ENCODE measurements at places on chromosomes 4 and X.
A peak's percentile ranks its signal among the peaks of the same experiment; 100 is the strongest.

GRCh38 chrX:8179656-8180055 lies 8.6 kb upstream of the VCX2 start:
- DNase-seq: no peak

GRCh38 chr4:186298031-186298647 lies 32.1 kb downstream of the F11 start:
- no peak for DNase-seq

DNA sequence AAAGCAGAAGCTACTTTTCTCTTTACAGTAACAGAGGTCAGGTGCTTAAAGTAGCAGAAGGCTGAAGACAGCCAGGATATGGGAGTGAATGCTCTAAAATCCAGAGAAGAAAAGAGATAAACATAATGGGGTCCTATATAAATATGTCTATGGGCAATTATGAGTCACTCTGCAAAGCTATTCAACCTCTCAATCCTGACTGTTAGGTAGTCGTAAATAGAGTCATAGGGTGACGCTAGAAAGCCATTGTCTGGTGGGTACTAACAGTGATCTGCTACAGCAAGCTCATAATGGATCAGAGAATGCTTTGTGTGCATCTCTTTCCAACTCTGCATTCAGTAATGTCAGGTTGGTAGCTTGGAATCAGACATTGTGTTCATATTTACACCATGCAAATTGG lies 53.5 kb upstream of the PDE5A start:
- no peak for DNase-seq

DNA sequence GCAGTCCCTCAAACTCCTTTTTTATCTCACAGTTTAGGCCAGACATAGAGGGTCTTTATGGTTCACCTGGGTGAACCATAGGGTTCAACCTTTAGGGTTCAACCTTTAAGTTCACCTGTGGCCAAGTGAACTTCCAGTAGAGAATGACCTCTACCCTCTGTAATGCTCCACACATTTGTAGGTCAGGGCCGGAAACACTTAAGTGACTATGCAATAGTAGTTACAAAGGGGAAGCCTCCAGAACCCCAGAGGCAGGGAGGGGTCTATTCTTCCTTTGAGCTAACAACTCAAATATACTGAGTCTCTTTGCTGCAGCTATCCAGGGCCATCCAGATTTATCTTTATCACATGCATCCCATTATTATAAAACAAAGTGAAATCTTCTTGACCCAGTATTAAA lies 100.0 kb downstream of the LARP1B start:
- DNase-seq: no peak

- DNase-seq: no peak
Observed at GRCh38 chr4:63965875-63966274, 443.4 kb downstream of the TECRL start.

- no peak for DNase-seq
Observed at GRCh38 chr4:82790060-82790660, 8.4 kb downstream of the SCD5 start.

- no peak for DNase-seq
Observed at GRCh38 chr4:10188400-10189004, 71.9 kb upstream of the WDR1 start.

GRCh38 chr4:111628437-111628836 lies 516.8 kb upstream of the FAM241A start:
- DNase-seq: no peak

DNA sequence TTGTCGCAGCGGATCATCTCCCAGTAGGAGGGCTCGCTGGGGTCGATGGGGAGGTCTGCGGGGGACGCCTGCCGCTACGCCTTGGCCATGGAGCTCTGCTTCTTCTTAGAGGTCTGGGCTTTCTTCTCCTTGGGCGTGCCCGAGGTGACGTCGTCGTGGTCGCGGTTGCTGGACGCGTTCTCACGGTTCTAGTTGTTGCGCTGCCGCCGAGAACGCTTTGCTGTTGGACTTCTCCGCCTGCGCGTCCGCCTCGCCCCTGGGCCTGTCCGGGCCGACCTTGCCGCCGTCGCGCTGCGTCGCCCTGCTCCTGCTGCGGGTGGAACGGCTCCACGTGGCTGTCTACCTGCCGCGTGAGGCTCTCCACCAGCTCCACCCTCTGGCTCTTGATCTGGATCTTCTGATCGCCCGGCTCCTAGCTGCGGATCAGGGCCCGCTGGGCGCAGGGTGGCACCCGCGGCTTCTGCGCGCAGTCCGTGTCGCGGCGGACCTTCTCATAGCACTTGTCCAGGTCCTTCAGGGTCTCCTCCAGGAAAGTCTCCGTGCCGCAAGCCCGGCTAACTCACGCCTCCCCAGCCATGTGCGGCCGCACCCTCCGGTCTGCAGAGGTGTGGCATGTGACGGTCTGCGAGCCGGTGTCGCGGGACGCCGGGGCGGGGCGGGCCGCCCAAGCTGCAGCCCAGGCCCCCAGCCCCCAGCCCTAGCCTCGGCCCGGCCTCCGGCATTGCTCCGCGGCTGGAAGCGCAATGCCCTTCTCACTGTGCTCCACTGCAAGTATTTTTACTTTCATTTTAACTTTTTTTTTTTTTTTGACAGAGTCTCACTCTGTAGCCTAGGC lies 40.5 kb upstream of the OGT start:
- no peak for DNase-seq

DNA sequence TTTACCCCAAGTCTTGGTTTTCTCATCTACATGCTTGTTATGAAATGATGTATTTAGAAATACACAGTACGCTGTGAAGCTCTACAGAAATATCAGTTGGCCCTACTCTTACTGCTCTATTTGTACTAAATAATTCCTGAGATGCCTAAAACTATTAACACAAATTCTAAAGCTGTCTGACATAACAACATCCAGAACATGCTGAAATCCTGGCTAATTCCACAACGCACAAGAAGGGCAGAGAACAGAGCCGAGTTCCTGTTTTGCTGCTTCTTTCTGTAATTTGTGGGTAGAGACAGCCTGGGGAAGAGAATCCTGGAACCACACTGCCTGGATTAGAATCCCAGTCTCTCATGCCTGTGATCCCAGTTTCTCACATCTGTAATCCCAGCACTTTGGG lies 59.0 kb downstream of the ZNF827 start:
- no peak for DNase-seq

DNA sequence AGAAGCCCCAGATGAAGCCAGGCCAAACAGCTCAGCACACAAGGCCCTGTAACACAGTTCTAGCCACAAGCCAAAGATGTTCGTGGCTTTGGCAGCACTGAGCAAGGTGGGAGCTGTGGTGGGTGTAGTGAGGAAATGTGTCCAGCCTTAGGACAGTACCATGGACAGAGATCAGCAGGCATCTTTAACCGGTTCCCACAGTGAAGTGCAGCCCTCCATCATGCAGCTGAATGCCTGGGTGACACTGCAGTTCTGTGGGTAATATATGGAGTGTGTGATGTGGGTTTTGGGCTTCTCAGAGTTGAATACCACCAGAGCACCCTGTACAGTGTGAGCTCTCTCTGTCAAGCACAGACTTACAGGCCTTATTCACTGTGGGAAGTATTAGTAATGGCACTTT lies 6.0 kb upstream of the NEXMIF start:
- no peak for DNase-seq

DNA sequence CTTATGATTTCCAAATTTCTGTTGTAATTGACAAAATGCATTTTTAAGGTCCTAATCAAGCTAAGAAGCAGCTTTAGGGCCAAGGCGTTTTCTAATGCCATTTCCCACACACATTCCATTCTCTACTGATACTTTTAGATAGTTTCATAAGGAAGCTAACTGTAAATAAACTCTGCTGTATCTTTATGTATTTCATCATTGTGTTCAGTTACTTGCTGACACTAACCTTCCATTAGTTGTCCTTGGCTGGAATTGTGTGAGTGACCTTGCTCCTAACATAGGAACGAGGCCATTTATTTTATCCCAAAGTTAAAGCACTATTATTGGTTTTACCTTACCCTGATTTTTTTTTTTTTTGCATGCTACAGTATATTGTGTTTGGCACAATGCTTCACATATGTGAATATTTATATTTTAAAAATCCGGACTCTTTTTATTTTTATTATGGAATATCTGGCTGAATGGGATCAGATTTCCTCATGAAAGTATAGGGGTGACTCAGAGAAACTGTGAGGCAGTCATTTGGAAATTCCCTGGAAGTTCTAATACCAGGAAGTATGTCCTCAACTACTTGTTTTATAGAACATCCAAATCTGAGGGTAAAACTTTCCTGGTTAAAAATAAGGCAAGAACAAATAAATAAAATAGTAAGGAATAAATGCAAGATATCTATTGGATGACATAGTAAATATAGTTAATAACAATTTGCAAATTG lies 62.7 kb upstream of the SORBS2 start:
- DNase-seq: no peak

DNA sequence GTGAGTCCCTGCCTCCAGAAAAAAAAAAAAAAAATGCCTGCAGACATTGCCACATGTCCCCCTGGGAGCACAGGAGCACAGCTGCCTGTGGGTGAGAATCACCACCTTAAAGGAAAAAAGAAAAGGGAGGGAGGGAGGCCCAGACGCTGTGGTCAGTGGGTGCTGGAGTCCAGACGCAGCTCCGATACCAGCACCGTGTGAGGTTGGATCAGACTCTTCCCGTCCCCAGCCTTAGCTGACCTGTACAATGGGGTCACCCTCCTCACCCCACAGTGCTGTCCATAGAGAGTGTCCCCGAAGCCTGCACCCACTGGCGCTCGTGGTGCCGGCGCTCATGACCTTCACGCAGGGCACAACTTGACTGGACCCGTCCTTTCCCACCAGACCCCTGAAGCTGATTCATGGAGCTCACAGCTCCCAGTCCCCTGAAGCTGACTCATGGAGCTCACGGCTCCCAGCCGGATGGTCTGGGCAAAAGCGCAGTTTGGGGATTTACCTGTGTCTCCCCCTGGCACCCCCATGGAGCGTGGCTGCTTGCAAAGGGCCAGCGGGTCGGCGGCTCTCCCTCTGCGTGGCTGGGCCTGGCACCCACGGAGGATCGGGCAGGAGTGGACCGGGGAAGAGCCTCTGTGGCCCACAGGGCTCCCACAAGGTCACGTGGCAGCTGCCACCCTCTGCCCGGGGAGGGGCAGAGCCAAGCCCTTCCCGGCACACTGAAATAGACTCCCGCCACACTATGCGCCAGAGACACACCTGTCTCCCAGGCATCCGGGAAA lies 31.4 kb downstream of the ABLIM2 start:
- peak; percentile 37 for DNase-seq

DNA sequence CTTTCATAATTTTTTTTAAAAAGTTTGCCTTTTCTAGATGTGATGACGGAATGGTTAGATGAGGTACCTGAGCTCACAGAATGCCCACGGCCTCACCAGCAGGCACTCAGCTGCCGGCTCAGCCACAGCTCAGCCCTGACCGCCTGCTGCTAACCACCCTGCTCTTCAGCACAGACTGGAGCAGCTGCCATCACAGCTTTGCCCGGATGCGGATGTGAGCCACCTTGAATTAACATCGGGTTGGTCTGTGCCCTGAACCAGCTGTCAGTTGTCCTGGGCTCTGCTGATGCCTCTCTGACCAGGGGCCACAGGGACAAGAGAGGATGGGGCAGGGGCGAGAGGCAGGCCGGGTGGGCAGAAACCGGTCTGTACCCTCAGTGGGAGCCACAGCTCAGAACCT lies 93.3 kb downstream of the HMX1 start:
- DNase-seq: no peak

DNA sequence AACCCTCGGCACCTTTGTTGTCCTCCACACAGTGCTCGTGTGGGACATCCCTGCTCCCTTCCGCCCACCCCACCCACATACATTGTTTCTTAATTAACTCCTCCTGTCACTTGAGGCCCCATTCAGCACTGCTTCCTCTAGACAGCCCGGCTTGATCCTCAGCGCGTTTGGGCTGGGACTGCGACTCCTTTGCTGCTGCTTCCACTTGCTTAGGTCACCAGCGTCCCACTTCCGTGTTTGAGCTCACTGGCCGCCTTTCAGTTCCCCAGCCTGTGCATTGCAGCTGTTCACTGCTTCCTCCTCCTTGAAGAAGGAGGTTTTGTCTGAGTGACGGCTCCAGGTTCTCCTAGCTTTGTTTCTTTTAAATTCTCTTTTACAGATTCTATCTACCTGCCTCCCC lies 16.1 kb downstream of the RNF4 start:
- no peak for DNase-seq

DNA sequence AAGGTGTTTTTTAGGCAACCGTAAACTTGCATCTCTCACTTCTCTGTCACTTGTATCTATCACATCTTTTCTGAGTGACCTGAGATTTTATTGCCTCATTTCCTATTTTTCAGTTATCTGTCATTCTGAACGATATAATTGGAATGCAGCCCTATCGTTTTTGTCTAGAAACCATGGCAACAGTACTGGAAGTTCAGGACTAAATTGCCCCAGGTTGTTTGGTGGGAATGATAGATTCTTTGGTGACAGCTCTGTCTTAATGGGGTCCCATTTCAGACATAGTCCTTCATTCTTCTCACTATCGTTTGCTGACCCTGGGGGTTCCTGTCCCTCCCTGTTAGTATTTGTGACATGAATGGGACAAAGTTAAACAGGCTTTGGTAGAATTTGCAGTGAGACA lies 267.7 kb upstream of the GALNT7 start:
- DNase-seq: no peak

GRCh38 chr4:77465271-77465670 lies 140.3 kb upstream of the CXCL13 start:
- peak; percentile 1 for DNase-seq

- no peak for DNase-seq
Observed at GRCh38 chrX:10892621-10893225, 218.4 kb upstream of the HCCS start.

GRCh38 chrX:128634754-128635153 lies 582.6 kb upstream of the ACTRT1 start:
- no peak for DNase-seq

DNA sequence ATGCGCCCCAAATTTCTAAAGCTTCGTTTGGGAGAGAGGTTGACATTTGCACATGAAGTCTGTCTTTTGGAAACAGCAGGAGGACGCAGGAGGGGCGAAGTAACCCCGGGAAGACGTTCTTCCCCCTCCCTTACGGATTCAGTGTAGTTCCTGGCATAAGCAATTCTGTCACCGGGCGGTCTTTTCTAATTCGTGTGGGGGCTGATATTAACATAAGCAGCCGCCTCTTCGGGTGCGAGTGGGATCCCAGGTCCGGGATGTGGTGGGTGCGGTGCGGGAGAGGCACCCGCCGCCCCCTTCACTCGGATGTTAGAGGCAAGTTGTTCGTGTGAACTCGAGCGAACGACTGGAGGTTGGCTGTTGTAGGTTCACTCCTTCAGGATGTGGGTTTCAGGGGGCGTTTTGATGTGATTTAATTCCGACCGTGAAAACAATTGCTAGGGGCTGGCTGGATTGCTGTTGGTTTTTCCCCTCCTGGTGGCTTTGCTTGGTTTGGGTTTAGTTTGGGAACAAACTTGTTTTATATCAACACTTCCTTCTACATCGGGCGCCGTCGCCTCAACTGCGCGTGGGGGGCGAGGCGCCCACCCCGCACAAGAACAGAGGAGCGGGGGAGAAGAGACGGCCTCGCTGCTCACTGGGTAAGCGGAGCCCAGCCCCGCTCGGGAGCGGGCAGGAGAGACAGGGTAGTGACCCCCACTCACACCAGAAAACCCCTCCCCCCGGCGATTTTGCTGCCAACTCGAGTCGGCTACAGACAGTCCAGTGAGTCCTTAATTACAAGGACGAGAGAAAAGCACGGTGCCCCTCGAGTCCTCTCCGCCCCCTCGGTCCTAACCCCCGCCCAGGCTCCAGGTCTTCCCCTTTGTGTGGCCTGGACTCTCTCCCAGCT lies 2.9 kb upstream of the LEF1 start:
- DNase-seq: no peak

GRCh38 chr4:184248216-184248615 lies 30.5 kb upstream of the ENPP6 start:
- no peak for DNase-seq

Data from SHP77 (cell line).